Stimulated activated CD4-positive, alpha-beta T cell treated with anti-CD3 and anti-CD28 coated beads, TNF-alpha, amount 100 ng/mL, for 48 hours (primary cell): ENCODE measurements at places on chromosomes 6 and 20.

- DNase-seq = no peak
Observed at GRCh38 chr6:143034689-143035334, 25.9 kb upstream of the AIG1 start.

- DNase-seq = no peak
Observed at GRCh38 chr6:158552055-158552795, 7.7 kb upstream of the TMEM181 start.

DNA sequence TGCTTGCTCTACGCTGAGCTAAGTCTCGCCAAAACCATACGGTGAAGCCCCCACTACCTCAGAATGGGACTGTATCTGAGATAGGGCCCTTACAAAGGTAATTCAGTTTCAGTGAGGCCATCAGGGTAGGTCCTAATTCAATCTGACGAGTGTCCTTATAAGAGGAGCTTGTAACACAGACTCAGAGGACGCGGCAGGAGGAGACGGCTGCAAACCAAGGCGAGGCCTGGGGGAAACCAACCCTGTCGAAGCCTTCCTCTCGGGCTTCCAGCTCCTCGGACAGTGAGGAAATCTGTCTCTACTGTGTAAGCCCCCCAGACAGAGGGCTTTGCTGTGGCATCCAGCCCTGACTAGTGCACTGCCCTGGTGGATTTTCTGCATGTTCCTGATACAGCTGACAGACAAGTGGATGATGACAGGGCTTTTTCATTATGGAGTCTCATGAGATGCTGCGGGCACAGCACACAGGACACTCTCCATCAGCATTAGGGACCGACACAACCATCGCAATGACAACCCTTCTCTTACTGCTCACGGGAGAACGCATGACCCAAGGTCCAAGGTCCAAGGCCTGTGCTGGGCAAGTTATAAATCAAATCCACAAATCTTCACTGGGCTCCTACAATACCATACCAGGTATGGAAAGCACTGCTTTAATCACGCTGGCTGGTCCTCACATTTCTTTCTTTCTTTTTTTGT, 48.2 kb downstream of the SSR1 start:
- DNase-seq = no peak

DNA sequence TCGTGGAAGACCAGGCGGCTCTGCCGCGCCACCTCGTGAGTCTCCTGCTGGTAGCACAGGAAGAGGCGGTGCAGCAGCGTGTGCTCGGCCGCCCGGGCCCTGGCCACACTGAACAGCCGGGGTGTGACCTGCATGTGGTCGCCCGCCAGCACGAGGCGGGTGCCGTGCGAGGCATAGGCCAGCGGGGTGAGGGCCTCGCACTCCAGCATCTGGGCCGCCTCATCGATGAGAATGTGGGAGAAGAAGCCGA, 7.0 kb downstream of the HELZ2 start:
- DNase-seq = no peak

- no peak for DNase-seq
Observed at GRCh38 chr6:90397047-90397446, 100.4 kb upstream of the BACH2 start.

GRCh38 chr6:165178056-165178455, 131.3 kb downstream of the C6orf118 start:
- DNase-seq = no peak

- no peak for DNase-seq
Observed at GRCh38 chr6:11242711-11243110, 10.2 kb upstream of the NEDD9 start.

DNA sequence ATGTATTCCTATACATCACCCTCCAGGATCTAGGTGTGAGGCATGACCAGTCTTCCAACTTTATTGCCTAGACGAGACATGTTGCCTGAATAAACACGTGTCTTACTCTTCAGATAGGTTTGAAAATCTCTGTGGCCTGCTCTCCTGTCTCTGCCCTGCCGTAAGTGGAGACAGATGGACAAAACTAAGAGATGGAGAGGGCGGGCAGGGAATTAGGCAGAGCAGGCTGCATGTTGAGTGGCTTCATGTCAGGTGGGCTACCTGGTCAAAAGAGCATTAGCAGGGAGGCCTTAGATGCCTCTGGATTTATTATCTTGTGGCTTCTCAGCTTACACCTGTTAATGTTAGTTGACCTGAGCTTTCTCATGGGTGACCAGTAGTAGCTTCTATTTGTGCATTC, 59.0 kb upstream of the TULP4 start:
- DNase-seq = no peak

GRCh38 chr6:15535495-15536197, 127.2 kb downstream of the DTNBP1 start:
- no peak for DNase-seq

DNA sequence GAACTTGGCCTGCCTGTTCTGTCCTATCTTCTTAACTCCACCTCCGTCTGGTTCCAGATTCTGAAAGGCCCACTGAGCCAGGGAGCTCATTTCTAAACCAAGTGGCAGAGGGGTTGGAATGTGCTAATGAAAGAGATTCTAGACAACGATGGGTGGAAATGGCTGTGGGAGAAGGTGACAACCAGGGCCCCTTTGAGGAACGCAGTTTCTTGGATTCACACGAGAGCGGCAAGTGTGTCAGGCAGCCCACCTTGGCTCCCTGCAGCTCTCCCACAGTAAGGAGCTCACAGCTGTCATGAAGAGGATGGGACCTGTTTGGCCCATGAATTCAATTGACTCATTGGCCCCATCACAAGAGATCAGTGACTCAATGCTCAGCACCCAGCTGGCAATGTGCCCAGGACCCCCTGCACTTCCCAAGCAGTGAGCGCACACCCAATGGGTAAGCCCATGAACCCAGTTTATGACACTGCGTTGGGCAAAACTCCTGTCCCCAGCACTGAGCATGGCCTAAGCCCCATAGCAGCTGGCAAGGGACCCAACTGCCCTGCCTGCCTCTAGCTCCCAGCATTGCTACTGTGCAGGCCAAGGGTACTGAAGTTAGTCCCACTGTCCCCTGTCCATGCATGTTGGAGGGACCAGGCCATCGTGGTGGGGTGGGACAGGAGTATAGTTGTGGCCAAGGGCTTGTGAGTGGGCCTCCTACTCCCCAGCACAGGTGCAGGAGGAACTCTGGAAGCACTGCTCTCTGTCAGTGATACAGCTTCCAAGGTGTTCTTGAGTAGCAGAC, 16.4 kb downstream of the MRPS18A start:
- no peak for DNase-seq

- no peak for DNase-seq
Observed at GRCh38 chr20:44891826-44892225, 6.3 kb downstream of the YWHAB start.

GRCh38 chr20:17043323-17043722, 183.5 kb upstream of the PCSK2 start:
- no peak for DNase-seq

- no peak for DNase-seq
Observed at GRCh38 chr6:106739387-106739786, 110.0 kb downstream of the QRSL1 start.

DNA sequence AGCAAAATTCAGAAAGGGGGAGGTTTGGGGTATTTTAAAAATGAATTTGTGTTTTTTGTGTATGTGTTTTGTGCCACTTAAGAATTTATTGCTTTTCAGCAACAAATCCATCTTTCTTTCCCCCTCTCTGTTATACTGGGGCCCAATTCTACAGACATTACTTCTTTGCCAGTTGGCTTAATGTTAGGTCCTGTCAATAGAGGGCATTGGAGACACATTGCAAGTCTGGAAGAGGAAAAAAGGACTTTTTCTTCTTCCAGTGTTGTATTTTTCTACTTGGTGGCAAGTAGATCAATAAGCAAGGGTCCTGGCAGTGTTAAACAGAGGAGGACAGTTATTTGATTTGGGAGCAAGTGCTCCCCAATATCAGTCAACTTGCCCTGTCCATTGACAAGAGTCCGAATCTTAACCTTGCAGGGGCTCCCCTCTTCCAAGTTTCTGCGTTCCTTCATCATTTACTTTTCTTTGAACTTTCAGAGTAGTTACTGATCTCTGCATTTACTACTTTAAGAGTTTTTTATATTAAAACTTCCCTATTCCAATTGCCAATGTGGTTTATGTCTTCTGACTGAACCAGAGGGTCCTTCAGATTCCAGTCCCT, 23.4 kb downstream of the SCML4 start:
- no peak for DNase-seq

GRCh38 chr20:775679-776135, 7.4 kb upstream of the SLC52A3 start:
- DNase-seq = no peak

DNA sequence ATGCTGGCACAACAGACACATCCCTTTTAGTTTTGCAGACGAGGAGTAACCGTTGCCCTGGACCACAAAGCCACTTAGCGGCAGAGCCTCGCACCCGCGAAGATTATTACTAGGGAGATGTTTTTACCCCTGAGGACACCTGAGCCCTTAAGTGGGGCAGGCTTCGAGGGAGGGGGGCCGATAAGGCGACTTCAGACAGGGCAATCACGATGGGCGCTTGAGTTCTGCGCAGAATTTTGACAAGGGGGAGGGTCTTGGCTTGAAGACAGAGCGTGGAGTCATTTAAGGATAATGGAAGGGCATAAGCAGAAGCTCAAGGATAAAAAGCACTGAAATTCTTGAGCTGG, 650 bp upstream of the TTK start:
- no peak for DNase-seq

- DNase-seq = no peak
Observed at GRCh38 chr6:6969761-6970223, 138.0 kb upstream of the RREB1 start.

DNA sequence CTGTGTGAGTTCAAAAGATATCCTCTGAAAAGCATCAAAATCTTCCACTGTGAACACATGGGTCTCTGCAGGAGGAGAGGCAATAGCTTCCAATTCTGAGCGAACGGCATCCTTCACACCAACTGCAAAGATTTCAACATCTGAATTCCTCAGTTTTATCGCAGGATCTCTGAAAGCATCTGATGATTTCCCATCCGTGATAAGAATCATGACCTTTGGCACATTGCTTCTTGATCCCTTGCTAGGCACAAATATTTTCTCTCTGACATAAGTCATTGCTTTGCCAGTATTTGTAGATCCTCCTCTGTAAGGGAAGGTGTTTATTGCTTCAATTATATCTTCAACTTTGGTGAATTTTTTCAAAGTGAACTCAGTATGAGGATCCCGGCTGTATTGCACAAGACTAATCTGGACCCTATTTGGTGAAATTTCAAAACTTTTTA, 22.7 kb downstream of the COL12A1 start:
- DNase-seq = no peak

DNA sequence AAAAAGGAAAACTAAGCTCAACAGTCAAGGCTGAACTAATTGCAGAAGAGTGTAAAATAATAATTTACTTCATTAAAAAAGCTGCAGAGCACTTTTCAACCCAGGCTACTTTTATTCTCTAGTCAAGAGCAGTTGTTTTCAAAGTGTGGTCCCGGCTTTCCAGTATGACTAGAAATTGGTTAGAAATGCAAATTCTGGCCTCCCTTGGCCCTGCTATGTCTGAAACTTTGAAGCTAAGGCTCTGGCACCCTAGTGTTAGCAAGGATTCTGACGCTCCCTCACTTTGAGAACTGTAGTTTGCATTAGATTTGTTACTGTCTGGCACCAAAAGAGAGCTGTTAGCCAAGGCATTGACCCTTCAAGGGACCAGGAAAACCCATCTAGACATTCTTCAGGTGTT, 9.5 kb upstream of the NXT1 start:
- DNase-seq = no peak

- DNase-seq = no peak
Observed at GRCh38 chr20:57323034-57323433, 6.6 kb upstream of the SPO11 start.

GRCh38 chr6:33455051-33455450, 675 bp downstream of the ZBTB9 start:
- DNase-seq = no peak

GRCh38 chr6:121641158-121641557, 205.7 kb downstream of the GJA1 start:
- DNase-seq = no peak

GRCh38 chr6:130996635-130997034, 66.4 kb downstream of the EPB41L2 start:
- no peak for DNase-seq

GRCh38 chr6:110815015-110815410, 256 bp downstream of the CDK19 start:
- DNase-seq = no peak

- no peak for DNase-seq
Observed at GRCh38 chr6:41332241-41332640, 3.2 kb upstream of the NCR2 start.
